ENCODE measurements at places on chromosomes 12 and 14.
A peak's percentile ranks its signal among the peaks of the same experiment; 100 is the strongest.

- DNase-seq: no peak
These were observed 1.4 kb upstream of the SOX5 start for GRCh38 chr12:23950775-23951451.

DNA sequence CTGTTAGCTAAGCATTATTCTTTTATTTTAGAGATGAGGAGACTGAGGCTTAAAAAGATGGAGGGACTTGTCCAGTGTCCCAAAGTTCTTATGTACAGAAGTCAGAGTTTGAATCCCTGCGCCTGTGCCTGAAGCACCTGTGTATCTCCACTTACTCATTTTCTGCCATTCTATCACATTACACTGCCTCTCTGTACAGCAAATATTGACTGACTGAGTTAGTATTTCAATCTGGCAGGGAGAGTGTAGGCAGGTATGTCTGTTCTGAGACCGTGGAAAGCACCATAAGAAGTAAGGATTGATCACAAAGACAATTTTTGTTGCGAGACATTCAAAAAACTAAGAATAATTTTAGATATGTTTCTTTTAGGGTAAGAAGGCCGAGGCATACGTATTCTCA lies 162.7 kb downstream of the KITLG start:
- DNase-seq: no peak

GRCh38 chr12:15268927-15269552 lies 47.8 kb upstream of the RERG start:
- no peak for DNase-seq

GRCh38 chr12:108551535-108551934 lies 9.4 kb downstream of the SART3 start:
- DNase-seq: no peak

DNA sequence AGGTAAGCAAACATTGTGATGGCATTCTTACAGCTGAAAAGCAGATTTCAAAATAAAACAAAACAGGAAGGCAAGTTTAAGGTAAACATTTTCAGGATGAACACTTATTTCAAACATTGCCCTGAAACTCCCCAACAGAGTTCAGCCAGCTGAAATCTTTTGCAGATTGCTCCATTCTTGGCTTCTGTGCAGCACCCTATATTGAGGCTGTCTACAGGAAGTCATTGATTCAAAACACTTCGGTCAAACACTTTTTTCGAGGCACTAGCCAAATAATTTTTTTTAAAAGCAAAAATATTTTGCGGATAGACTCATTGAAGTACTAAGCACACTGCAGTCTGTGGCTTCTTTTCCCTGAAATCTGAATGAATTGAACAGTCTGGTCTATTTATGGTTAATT lies 318.1 kb upstream of the PDE3A start:
- DNase-seq: no peak

GRCh38 chr14:68363466-68363842 lies 429.4 kb downstream of the ZFP36L1 start:
- no peak for DNase-seq

GRCh38 chr14:35949920-35950513 lies 123.9 kb downstream of the BRMS1L start:
- no peak for DNase-seq

GRCh38 chr12:109931143-109931542 lies 31.1 kb downstream of the TCHP start:
- DNase-seq: no peak

GRCh38 chr12:99981639-99982190 lies 3.0 kb downstream of the ANKS1B start:
- DNase-seq: no peak

DNA sequence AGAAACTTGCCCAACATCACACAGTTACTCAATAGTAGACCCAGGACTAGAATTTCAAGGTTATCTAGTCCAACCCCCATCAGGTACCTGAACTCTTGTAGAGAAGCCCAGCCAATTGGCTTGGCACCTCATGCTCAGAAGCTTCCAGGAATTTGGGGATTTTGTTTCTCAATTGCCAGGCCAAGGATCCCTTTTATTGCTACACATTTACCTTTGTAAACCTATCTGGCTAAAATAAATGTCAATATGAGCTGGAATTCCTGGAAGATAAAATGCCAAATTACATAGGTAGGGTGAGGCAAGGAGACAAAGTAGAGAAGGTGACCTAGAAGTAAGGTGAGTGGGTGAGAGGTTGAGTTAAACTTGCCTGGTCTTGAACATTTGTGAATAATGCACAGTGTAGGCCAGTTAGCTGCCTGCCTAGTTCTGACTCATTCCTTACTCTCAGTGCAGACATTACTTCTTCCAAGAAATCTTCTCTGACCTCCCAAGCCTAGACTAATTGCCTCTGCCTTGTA lies 36.3 kb downstream of the SDR9C7 start:
- no peak for DNase-seq

DNA sequence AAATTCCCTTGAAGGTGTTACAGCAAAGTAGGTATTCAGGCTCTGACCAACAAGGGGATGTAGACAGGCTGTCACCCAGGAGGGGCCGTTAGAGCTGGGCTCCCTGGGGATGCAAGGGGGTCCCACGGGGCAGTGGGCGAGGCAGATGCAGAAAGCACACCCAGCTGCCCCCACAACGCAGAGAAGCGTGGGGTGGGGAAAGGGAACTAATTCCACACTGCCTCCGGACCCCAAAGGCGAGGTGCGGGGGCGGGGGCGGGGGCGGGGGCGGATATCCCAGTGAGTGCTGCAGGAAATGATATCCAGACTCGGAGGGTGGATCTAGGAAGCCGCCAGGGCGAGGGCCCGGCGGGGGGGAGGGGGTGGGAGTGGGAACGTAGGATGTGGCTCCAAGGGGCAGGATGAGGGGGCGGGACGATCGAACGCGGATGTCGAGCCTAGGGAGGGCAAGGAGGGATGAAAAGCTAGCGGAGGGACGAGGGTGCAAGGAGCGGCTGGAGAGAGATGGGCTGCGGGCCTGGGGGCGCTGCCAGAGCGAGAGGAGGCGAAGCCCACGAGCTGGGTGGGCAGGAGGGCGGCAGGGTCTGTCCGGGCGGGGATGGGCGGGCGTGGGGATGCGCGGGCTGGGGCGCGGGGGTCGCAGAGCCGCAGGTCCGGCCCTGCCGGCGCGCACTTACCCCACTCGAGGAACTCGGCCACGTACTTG lies 874 bp downstream of the CDC42BPB start:
- no peak for DNase-seq

DNA sequence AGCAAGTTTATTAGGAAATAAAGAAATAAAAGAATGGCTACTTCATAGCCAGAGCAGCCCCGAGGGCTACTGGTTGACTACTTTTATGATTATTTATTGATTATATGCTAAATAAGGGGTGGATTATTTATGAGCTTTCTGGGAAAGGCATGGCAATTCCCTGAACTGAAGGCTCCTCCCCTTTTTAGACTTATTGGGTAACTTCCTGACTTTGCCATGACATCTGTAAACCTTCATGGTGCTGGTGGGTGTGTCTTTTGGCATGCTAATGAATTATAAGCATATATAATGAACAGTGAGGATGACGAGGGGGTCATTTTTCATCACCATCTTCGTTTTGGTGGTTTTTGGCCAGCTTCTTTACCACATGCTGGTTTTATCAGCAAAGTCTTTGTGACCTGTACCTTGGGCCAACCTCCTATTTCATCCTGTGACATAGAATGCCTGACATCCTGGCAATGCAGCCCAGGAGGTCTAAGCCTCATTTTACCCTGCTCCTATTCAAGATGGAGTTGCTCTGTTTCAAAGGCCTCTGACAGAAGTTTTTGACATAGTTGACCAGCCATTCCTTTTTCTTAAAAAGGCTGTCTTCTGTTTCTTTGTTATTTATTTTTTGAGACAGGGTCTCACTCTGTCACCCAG lies 11.1 kb upstream of the PTGES3 start:
- DNase-seq: no peak

- DNase-seq: peak; percentile 65
These were observed 145.3 kb downstream of the EGLN3 start for GRCh38 chr14:33805593-33805992.

- no peak for DNase-seq
These were observed 96.8 kb downstream of the TTLL5 start for GRCh38 chr14:75757644-75758402.

GRCh38 chr14:104159990-104160389 lies 21.6 kb downstream of the KIF26A start:
- no peak for DNase-seq

GRCh38 chr12:31518680-31519227 lies 72.2 kb downstream of the DENND5B start:
- no peak for DNase-seq

GRCh38 chr12:18794000-18794399 lies 56.1 kb downstream of the CAPZA3 start:
- DNase-seq: no peak

DNA sequence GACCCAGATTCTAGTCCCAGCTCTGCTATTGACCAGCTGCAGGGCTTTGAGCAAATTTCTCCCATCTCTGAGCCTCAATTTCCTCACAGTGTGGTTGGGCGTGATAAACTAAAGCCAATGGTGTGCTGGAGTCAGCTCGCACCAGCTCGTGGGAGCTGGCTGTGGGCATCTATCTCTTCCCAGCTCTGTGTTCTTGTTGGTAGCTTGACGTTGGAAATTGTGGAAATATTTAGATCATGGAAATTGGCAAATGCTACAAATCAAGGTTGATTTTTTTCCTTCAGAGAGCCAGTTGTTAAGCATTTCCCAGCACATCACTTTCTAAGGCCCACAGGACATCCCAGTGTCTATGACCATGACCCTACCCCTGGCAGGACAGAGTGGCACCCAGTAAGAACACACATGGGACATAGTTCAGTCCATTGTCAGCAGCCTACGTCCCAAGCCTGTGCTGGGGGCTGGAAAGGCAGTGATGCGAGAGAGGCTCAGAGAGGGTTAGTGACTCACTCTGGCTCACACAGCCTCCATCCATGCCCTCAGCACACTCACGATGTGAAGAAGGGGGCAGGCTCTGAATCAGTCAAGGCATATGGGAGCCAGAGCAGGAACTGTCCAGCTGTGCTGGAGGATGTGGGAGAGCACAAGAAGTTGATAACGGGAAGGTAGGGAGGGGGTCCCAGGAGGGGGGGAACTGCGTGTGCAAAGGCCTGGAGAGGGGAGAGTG lies 77.6 kb downstream of the LGMN start:
- no peak for DNase-seq

DNA sequence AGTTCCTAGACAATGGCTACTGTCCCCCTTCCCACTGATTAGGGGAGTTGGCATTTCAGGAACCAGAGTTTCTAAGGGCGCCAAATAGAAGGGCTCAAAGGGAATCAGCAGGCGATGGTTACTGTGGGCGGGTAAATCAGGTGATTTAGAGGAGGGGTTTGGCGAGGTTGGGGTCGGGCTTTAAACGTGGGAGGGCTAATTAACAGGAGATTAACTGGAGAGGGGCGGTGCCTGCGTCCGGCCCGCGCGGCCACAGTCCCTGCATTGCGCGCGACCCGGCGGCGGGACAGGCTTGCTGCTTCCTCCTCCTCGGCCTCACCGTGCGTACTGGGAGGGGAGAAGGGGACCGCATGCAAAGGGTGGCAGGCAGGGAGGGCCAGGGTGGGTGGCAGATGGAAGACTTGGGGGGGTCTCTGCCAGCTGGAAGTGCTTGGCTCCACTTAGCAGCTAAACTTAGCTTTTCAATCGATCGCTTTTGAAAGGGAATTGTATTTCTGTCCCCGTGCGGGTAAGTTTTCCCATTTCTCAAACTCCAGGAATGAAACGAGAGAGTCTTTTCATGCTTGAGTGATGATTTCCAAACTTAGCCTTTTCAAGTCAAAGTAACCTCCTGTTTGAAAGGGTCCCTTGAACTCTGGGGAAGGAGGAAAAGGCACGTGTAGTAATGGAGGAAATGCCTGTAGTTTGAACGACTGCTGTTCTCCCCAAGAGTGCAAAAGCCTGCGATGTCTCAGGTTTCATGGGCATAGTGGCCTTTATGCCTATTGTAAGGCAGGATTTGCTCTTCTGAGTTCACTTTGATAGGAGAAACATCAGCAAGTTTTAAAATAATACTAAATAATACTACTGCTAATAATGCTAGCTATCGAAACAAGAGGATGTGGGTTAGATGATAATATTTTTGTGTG lies at the start of gene MGST1:
Gene MGST1 (plus strand): TSS at position 255 of the 908 bp plus-strand sequence. CDS start 6,608 bp downstream, outside the sequence.
- peak; percentile 53 for DNase-seq

- no peak for DNase-seq
These were observed 221.8 kb upstream of the ARHGAP5 start for GRCh38 chr14:31855262-31855661.

DNA sequence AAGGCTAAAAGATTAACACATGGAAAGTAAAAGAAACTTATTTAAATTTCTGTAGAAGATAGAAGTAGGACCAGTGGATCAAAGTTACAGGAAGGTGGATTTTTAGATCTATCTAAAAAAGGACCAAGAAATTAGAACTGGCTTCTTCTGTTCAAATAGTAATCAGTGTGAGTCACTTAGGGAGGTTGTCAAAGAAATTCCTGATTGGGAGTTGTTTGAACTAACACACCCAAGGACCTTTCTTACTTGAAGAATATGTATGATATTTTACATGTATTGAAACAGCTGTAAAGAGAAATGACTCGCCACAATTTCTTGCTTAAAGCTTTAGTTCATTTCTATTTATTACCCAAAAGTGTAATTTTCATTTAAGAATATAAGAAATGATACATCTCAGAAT lies 256.9 kb downstream of the RAD51B start:
- no peak for DNase-seq

- no peak for DNase-seq
These were observed 58.1 kb downstream of the STAB2 start for GRCh38 chr12:103645202-103645601.

DNA sequence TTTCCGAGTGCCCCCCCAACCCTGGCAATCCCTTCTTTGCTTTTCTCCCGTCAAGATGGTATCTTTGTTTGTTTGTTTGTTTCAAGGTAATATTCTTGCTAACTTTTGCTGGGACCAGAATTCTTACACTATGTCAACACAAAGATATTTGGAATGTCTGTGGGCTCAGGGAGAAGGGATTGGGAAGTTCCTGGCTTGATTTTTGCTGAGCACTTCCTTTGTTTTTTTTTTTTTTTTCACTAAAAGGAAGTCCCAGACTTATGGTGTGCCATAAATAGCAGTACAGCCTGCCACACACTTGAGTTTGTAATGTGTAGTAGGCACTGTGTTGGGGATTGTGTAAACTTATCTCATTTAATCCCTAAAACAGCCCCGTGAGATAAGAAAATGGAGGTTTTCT lies 11.2 kb upstream of the RNU6-7 start:
- no peak for DNase-seq

- no peak for DNase-seq
These were observed 25.4 kb downstream of the HSPB8 start for GRCh38 chr12:119204131-119204530.

DNA sequence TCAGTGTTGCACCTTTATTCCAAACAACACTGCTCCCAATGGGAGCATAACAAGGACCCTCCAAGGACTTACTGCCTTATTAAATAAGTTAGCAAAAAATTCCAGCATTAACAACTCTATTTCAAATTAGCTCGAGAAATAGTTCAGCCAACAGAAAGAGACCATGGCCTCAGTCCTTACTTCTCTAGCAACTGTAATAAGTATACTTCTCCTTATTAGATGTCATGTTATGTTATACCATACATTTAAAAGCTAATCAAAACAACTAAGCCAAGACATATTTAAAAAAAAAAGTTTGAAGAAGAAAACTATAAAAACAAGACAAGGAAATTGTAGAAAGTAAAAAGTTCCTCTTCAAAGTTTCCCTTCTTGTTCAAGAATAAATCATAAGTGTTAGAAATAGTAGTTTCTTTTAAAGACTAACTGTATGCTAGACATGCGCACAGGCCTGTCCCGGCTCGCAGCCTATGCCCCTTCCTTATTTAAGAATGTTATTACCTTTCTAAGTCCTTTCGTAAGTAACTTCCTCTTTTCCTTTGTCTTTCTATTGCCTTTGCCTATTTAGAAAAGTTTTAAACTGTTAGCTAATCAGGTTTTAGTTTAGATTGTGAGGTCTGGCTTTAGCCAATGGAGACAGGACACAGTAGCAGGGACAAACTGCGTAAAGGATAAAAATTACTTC lies 68.6 kb downstream of the RESF1 start:
- no peak for DNase-seq

Measured in dorsolateral prefrontal cortex (tissue), 122 donors.